ENCODE measurements at places on chromosomes 12 and 14.

DNA sequence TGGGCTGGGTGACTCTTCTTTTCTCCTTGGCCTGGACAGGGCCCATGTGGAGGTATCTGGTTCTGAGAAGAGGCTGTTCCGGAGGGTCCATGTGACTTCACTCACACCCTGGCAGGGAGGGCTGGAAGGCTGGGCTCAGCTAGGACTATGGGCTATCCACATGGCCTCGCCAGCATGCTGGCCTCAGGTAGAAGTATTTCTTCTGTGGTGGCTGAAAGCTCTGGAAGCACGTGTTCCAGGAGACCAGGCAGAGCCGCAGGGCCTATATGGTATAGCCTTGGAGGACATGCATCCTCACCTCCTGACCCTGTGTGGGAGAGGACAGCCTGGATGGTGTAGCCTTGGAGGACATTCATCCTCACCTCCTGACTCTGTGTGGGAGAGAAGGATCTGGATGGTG lies 38.2 kb upstream of the FZD10 start:
- no peak overlapping the region for H3K4me3 ChIP-seq
- no peak for DNase-seq
- no peaks in the 10 kb centered on the region for H3K4me1 ChIP-seq
- no peaks in the 10 kb centered on the region for H3K27me3 ChIP-seq
- no peaks in the 10 kb centered on the region for H3K36me3 ChIP-seq

DNA sequence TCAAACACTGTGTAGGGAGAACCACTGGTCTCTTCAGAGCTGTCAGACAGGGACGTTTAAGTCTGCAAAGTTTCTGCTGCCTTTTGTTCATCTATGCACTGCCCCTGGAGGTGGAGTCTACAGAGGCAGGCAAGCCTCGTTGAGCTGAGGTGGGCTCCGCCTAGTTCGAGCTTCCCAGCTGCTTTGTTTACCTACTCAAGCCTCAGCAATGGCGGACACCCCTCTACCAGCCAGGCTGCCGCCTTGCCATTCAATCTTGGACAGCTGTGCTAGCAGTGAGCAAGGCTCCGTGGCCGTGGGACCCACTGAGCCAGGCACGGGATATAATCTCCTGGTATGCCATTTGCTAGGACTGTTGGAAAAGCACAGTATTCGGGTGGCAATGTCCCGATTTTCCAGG lies 24.6 kb upstream of the YBX3 start:
- H3K27me3 ChIP-seq, result no peaks in the 10 kb centered on the region
- peaks cover 2% of the 10 kb centered on the region for H3K4me1 ChIP-seq
- no peak for DNase-seq

GRCh38 chr12:56304872-56305590 lies 4.9 kb upstream of the CS start:
- H3K27me3 ChIP-seq, result no peaks in the 10 kb centered on the region
- H3K4me3 ChIP-seq, result no peak overlapping the region
- no peak overlapping the region for H3K27ac ChIP-seq
- DNase-seq, result no peak

GRCh38 chr14:21486640-21487087 lies 9.7 kb downstream of the TOX4 start:
- H3K4me1 ChIP-seq, result no peaks in the 10 kb centered on the region
- no peak for DNase-seq
- H3K27me3 ChIP-seq, result no peaks in the 10 kb centered on the region
- no peak overlapping the region for H3K4me3 ChIP-seq
- H3K36me3 ChIP-seq, result no peaks in the 10 kb centered on the region

DNA sequence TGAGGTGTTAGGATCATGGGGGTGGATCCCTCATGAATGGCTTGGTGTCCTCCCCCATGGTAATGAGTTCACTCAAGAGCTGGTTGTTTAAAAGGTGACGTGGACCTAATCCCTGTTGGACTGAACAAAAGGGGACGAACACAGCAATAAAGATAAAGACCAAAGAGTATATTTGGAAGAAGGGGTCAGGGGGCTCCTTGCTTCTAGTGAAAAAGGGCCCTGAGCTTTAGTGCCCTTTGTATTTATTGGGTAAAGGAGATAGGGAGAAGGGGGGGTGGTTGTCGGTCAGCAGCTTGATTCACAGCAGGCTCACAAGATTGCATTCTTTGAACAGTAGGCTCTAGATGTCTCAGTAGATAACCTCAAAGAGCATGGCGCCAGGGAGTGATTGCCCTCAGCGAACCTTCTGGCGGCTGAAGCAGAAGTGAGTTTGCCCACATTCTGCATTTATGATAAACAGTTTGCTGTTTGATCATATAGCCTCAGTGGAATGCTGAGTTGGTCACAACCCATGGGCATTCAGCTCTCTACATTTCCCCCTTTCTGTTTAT lies 25.9 kb upstream of the MAPKAPK5 start:
- H3K4me1 ChIP-seq, result no peaks in the 10 kb centered on the region
- peak; percentile 43 for DNase-seq
- H3K27me3 ChIP-seq, result no peaks in the 10 kb centered on the region
- H3K4me3 ChIP-seq, result no peak overlapping the region
- no peaks in the 10 kb centered on the region for H3K36me3 ChIP-seq

DNA sequence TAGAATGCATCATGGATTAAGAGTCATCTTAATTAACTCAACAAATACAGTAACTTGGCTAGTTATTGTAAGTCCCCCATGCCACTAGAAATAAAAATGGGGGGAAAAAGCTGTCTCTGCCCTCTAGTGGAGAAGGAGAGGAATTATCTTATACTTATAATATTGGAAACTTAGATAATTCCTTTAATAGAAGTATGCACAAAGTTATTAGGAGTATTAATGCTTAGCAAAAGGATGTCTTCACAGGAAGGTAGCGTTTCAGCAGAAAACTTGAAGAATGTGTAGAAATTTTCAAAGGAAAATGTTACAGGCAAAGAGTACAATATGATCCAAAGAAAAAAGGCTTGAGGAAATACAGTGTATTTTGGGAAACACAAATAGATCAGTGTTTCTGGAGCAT lies 19.8 kb downstream of the OR5AU1 start:
- H3K4me3 ChIP-seq, result no peak overlapping the region
- H3K4me1 ChIP-seq, result no peaks in the 10 kb centered on the region
- H3K27me3 ChIP-seq, result no peaks in the 10 kb centered on the region
- no peak overlapping the region for H3K27ac ChIP-seq
- peak; percentile 19 for DNase-seq

GRCh38 chr14:76133103-76133502 lies 18.6 kb upstream of the GPATCH2L start:
- no peak overlapping the region for H3K4me3 ChIP-seq
- H3K36me3 ChIP-seq, result no peaks in the 10 kb centered on the region
- peaks cover 29% of the 10 kb centered on the region for H3K4me1 ChIP-seq
- H3K27me3 ChIP-seq, result no peaks in the 10 kb centered on the region
- H3K27ac ChIP-seq, result no peak overlapping the region
- peak; percentile 77 for DNase-seq

DNA sequence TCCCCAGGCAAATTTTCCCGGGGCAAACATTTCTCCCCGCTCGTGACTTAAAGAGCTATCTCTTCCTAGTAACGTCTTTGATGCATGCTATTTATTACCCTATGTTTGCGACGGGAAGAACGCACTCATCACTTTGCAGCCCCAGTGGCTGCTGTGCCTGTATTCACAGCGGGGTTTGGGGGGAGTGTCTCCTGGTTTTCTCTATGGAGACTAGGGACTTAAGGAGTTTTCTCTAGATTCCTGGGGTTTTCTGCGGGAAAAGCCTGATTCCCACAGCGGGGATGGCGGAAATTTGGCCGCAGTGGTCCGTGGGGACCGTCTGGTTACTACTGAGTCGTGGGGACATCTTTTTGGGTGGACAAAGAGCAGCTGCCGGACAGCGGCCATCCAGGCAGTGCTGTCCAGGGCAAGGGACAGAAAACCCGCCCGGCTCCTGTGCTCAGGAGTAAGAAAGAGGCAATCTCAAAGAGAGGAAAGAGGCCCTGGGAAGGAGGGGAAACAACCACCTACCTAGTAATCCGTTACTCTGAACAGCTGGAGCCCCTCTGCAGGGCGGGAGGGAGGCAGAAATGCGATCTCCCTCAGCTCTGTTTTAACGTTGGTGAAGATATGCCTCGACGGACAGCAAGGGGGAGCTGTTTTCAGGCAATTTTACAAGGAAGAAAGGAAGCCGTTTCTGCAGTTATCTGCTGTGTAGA lies 771 bp upstream of the AVPR1A start:
- peak; percentile 90 for DNase-seq
- H3K36me3 ChIP-seq, result no peaks in the 10 kb centered on the region
- no peak overlapping the region for H3K27ac ChIP-seq
- peaks cover 2% of the 10 kb centered on the region for H3K4me1 ChIP-seq

DNA sequence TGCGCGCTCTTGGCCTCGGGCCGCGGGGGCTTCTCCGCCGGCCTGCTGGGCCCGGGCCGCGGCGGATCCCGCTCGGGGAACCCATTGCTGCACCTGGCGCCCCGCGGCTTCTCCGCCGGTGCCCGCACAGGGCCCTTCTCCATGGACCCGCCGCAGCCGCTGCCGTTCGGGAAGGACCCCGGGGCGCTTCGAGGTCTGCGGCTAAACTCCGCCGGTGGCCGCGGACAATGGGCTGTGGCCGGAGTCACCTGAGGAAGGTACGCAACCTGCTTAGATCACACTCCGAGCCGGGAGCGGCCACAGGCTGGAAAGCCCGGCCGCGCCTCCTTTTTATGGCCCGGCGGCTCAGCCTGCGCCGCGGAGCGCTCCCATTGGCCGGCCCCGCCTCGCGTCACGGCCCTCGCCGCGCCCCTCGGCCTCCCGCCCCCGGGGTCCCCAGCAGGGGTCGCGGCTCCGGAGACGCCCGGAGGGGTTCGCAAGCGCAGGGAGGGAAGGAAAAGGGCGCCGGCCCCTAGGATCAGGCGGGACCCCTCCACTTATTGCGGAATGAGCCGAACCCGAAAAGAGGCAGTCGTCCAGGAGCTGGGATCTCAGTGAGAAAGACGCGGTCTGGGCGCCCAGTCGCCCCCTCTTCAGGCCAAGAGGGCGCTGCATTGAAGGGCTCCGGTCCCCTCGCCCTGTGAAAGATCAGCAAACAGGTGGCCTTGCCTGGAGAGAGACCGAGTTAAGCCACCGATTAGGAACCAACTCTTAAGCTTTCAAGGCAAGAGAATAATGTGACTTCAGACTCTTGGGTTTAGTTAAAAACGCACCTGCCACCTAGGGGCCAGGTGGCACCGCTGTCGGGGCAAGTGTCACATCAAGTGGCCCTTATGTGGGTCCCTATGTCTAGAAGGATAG lies at the start of gene GCH1:
GCH1 (minus strand) TSS at position 306 of the 900 bp plus-strand sequence; CDS start at position 143, 163 bp downstream.
- H3K4me3 ChIP-seq, result peak within 1 kb of the TSS; percentile 63
- H3K27ac ChIP-seq, result no peak within 1 kb of the TSS
- H3K4me1 ChIP-seq, result no peaks in the 10 kb centered on the region
- H3K27me3 ChIP-seq, result peaks cover 7% of the 10 kb centered on the region
- peak; percentile 88 for DNase-seq

DNA sequence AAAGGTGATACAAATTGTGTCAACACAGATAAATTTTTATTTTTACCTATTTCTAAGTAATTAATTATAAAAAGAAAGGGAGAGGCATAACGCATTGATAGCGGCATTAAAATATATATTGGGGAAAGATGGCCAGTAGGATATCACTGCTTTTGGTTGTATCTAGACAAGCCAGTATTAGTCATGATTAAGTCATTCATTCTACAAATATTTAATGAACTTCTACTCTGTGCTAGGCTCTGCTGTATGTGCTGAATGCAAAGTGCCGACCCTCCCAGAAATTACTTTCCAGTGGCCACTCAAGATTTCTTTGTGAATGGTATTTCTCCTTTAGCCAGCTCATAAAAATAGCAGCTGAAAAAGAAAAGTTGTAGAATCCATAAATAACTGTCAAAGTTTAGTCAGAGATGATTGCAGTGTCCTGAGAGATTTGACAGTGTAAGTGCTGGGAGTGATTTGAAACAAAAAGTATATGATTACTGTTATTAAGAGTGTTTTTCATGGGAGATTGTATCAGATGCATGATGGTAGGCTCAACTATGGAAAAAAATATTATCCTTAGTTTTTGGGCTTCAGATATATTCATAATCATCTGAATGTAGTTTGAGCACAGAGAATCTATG lies 133.2 kb downstream of the MGAT4C start:
- H3K4me1 ChIP-seq, result no peaks in the 10 kb centered on the region
- no peak for DNase-seq

DNA sequence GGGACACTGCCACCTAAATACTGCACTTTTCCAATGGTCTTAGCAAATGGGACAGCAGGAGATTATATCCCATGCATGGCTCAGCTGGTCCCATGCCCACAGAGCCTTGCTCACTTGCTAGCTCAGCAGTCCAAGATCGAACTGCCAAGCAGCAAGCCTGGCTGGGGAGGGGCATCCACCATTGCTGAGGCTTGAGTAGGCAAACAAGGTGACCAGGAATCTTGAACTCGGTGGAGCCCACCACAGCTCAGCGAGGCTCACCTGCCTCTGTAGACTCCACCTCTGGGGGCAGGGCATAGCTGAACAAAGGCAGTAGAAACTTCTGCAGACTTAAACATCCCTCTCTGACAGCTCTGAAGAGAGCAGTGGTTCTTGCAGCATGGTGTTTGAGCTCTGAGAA lies 370.8 kb upstream of the MGAT4C start:
- no peaks in the 10 kb centered on the region for H3K36me3 ChIP-seq
- H3K27ac ChIP-seq, result no peak overlapping the region
- no peaks in the 10 kb centered on the region for H3K4me1 ChIP-seq
- no peak overlapping the region for H3K4me3 ChIP-seq
- no peaks in the 10 kb centered on the region for H3K27me3 ChIP-seq

DNA sequence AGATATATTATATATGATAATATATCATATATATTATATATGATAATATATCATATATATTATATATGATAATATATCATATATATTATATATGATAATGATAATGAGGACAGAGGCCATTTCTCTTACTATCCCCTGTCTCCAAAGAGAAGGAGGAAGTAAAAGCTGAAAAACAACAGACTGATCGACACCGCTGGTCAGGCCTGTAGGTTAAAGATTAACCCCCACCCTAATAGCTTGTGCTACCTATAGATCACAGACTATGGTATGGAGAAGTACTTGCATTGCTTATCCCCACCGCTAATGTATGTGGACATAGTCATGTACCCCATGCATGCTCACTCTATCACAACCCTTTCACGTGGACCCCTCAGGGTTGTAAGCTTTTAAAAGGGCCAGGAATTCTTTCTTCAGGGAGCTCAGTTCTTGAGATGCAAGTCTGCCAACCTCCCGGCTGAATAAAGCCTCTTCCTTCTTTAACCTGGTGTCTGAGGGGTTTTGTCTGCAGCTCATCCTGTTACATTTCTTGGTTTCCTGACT lies 786.1 kb upstream of the TMEM132C start:
- H3K36me3 ChIP-seq, result no peaks in the 10 kb centered on the region
- no peaks in the 10 kb centered on the region for H3K27me3 ChIP-seq
- H3K4me1 ChIP-seq, result no peaks in the 10 kb centered on the region
- DNase-seq, result no peak
